Skeletal muscle tissue (tissue), 5 donors: ENCODE measurements at places on chromosomes 1 and 21. TPM values are rescaled to one million over a fixed set of nuclear protein-coding genes. Genes with fewer than 3 reads are reported as not detected.

Gene VAMP4
- total RNA-seq = 3.7 TPM

Gene NPHS2
- total RNA-seq = not detected

Gene PRAMEF4
- not detected for total RNA-seq

Gene KCNA2
- total RNA-seq = 0.52 TPM

Gene SFN
- total RNA-seq = not detected
